ENCODE measurements at places on chromosomes 12 and 14.

GRCh38 chr14:102138535-102138934, 1.2 kb upstream of the WDR20 start:
- no peak for DNase-seq

GRCh38 chr12:79717006-79717405, 26.2 kb upstream of the PAWR start:
- DNase-seq = no peak

GRCh38 chr12:58502226-58502625, 418.1 kb downstream of the LRIG3 start:
- DNase-seq = no peak

DNA sequence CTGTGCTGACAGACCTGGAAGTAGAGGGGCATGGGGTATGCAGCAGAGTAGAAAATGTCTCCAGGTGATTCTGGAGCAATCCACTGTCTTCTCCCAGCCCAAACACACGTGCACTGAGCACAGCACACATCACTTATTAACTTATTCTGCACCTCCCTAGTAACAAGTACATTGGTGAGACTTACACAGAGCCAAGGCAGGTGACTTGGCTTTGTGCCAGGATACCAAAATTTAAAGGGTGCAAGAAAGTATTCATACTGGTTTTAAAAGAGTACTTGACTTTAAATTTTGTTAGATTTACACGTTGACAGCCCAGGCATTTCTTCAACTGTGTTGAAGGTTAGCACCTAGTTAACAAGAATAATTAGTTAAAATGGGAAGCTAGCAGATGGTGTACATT, 11.1 kb upstream of the CARMIL3 start:
- DNase-seq = no peak

DNA sequence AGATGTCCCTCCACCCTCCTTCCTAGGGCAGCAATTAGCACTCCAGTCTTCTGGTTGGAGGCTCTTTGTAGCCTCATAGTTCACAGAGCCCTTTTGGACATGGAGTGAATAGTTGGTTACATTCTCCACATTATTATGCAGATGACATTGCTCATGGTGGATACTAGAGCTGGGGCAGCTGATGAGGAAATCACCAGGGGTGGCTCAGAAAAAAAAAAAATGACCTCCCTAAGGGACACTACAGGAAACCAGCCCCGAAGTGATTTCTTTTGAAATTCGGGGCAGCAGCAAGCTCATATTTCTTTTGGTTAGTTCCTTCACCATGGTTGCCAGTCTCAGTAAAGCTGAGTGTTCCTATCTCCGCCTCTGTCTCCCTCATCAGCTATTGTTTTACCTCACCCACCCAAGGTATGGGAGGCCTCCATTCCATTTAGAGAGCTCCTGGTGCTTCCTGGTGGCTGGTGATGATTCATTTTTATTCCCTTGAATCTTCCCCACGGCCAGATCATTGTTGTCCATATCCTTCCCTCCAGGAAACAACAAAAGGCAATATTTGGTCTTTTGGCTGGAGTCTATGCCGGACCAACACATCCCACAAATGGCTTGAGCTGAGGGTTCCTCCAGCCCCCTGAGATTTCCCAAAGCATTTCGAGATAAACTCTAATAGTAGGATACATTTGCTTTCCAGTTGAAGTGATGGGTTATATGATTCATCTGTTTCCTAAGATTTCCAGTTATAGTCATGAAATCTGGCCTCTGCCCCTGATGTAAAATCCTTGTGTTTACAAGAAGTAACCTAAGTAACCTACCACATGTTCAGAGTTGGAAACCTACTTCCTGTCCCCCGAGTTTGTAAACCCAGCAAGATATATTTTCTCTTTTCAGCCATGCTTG, 56.2 kb upstream of the NID2 start:
- no peak for DNase-seq

GRCh38 chr14:77212943-77213678, 31.5 kb downstream of the TMEM63C start:
- DNase-seq = peak; percentile 6

- DNase-seq = no peak
Observed at GRCh38 chr12:108630481-108631207, 3.0 kb downstream of the SELPLG start.

DNA sequence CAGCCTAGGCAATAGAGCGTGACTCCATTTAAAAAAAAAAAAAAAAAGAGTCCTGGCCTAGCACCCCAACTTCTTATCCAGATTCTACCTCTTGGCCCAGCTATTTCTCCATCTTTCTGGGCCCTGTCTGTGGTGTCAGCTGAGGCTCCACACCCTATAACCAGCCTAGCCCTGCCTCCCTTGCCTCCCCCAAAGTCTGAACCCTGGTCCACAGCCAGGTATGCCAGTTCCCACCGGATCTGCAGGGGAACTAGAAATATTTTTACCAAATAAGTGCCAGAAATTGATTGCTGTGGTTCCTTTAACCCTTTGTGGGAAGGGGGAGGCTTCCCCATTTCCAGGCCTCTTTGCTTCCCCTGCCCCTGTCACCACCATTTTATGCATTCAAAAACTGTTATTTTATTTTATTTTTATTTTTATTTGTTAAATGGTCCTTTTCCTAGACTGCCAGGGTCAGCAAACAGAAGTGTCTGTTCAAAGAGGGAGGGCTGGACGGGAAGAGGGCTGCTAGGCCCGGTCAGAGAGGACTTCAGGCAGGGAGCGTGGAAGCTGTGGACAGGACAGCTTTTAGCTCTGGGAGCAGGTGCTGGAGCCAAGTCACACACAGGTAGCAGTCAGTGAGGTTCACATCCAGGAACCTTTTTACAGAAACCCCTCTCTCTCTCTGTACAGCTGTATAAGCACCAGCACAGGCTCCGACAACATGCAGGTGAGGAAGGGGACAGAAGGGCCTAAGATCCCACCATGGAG, 23.2 kb downstream of the TTC9 start:
- no peak for DNase-seq

- DNase-seq = no peak
Observed at GRCh38 chr12:120468325-120468820, 1.2 kb downstream of the SRSF9 start.

- no peak for DNase-seq
Observed at GRCh38 chr12:26576266-26576665, 256.7 kb downstream of the ITPR2 start.

DNA sequence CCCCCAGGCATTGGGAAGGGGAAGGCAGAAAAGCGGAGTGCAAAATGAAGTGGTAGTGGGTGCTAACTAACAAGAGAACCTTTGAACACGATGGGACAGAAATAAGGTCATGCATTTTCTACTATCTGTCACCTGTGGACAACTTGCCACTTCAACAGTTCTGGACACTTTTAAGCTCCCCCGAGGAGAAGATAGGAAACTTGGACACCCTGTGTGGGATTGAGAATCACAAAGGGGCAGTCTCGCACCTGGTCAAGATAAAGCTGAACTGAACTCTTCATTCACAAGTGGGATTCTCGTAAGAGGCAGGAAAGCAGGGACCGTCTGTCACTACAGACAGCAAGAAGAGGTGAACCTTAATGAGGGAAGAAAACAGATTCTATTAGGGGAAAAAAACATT, 51.6 kb downstream of the EIF2S3B start:
- no peak for DNase-seq

GRCh38 chr12:46404225-46404631, 31.7 kb upstream of the SLC38A2 start:
- no peak for DNase-seq

DNA sequence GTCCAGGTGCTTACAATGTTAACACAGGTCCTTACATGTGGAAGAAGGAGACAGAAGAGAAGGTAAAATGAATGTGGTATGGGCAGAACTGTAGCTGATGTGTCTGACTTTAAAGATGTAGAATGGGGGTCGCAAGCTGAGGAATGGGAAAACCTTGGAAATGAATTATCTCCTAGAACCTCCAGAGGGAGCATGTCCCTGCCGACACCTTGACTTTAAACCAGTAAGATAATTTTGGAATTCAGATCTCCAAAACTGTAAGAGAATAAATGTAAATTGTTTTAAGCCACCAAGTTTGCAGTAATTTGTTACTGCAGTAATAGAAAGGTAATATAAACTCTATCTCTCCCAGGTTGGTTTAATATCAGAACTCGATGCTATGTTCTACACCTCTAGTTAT, 80.1 kb upstream of the ALG10 start:
- no peak for DNase-seq

DNA sequence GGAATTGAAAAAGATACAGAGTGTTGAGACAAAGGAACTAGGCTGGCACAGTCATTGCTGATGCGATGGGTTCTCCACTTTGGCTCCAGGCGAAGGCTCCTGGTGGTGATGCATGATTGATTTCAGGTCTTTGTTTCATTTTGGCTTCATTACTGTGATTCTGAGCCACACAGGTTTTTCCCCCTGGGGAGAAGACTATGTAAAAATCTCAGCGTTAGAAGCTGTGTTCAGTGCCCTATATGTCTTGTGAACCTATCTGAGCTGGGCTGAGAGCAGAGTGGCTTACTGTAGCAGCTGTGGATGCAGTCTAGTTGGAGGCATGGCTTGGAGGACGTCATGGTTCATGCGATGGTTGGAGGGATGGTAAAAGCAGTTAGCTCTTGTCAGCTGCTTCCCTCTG, 54.0 kb downstream of the GPATCH2L start:
- no peak for DNase-seq

DNA sequence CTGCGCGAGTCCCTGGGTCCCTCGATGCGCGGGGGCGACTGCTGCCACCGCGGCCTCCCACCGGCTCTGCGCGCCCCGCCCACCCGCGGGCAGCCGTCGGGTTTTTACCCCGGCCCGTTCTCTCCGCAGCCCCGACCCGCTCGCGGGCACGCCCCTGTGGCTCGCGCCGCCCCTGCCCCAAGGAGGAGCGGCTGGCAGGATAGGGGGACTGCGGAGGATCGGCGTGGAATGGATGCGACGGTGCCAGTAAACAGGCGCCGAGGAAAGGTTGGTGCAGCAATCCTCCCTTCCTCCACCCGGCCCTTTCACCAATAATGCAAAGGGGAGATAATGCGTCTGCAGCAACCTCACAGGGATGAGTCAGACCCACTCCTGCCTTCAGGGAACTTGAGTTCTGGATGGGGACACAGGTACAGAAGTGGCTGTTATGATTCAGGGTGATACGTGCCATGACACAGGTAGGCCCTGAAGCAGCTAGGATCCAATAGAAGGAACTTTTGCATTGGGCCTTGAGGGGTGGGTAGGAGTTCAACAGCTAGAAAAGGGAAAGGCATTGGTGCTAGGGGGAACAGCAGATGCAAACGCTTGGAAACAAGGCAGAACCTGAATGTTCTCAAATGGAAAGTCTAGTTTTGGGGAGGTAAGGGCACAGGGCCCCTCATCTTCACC, 554 bp upstream of the DEGS2 start:
- DNase-seq = no peak

DNA sequence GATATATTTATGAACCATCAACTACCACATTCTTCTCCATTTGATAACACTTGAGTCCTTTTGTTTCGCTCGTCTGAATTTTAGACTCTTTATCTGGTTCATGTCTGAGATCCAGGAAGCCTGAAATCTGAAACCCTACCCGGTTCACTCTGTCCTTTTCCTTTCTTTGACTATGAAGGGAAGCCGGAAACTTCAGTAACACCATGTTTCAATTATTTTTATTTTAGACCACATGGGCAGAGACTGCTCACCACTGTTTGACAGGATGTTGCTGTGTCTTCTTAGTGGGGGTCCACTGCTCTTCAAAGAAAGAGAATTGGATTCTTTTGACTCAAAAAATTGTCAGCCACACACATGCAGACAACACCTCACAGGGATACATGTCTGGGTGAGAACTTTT, 331.9 kb upstream of the FLRT2 start:
- DNase-seq = no peak

GRCh38 chr12:94873734-94874517, 129.6 kb downstream of the NDUFA12 start:
- DNase-seq = peak; percentile 18

GRCh38 chr14:44759277-44759676, 202.5 kb downstream of the KLHL28 start:
- no peak for DNase-seq

DNA sequence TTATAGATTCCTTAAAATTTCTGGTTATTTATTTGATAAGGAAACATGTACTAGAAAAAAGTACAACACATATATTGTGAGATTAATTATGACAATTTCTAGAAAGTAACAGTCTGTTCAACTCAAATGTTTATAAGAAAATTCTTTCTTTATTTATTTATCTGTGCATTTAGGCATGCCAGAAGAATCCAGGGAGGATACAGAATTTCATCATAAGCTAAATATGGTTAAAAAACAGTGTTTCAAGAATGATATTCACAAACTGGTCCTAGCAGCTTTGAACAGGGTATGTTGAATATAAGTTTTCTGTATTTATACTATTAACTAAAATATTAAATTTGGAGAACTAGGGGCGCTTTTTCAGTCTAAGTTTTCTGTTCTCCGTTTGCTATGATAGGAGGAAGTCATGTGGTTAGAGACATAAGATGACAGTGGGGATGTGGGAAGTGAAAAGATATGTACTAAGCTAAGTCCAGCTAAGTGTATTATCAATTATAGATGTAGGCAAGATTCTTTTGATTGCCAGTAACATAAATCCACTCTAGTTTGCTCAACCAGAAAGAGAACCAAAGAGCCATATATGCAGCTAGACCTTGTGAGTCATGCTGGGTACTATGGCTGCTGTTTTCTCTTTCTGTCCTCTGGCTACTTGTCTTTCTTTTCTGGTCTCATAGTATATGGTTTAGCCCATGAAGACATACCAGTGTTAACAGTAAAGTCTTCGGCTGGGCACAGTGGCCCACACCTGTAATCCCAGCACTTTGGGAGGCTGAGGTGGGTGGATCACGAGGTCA, 39.0 kb downstream of the LRRK2 start:
- peak; percentile 32 for DNase-seq

DNA sequence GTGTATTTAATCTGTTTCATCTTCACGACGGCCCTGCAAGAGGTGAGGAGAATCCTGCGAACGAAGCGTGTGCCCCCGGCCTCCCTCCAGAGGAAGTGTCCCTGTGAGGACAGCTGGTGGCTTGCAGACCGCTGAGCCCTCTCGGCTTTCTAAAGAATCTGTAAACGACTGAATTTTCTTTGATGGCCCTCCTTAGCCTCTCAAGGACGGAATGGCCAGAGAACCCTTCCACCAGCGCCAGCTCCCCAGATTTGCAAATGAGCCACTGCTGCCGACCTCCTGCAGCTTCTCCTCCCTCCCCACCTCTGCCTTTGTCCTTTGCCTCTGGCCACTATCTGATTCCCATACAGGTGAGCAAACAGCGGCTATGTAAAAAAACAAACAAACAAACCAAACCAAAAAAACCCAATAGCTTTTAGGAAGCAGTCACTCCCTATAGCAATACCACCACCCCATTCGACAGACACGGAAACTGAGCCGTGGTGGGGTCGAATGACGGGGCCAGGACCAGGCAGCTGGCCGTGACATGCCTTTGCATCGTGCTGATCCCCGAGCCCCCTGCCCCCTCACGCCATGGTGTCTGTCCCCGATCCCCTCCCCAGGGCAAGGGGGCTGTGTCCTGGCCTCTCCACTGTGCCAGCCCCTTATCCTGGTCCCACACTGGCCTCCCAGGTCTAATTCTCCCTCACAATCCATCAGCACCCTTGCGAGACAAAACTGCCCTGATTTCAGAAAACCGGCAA, 23.6 kb downstream of the RFLNA start:
- DNase-seq = no peak

- DNase-seq = no peak
Observed at GRCh38 chr12:38892087-38892786, 13.2 kb downstream of the CPNE8 start.
